ENCODE measurements at places on chromosomes 3 and 15.

DNA sequence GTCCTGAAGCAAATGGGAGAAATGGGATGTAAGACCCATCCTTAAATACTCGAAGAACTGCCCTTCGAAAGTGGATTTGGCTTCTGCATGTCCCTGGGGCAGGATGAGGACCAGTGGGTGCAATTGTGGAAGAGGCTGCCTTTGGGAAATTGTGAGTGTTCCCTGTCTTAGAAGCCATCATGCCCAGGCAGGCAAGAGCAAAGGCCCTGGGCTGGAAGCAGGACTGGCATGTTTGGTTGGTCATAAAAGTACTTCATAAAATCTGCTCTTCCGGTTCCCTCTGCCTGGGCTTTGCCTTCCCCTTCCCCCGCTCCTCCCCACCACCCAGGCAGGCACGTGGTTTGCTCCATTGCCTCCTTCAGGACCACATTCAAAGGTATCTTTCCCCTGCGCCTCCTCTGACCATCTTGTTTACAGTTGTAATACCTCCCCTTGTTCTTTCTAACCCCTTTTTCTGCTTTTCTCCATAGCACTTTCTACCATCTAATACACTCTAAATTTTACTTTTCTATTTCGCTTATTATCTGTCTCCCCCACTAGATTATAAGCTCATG is 8.3 kb downstream of the MINAR1 start:
- DNase-seq: no peak

- no peak for DNase-seq
Observed at GRCh38 chr15:66620341-66620740, 54.5 kb upstream of the LCTL start.

GRCh38 chr15:36053746-36054145 is 507.8 kb upstream of the DPH6 start:
- DNase-seq: no peak

DNA sequence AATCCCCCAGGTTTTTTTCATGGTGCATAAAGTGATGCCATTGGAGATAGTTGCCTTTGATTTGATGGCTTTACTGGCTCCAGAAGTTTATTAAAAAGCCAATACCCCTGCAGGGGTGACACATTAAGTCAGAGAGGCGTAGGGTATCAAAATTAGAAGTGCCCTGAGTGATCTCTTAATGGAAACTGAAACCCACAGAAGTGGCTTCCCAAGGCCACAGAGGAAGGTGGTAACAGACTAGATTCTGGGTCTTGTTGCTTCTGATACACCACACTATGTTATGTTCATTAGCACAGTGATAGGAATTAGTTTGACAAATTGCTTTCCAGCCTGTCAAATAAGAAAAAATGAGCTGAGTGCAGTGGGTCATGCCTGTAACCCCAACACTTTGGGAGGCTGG is 112.3 kb downstream of the IQCH start:
- DNase-seq: no peak

GRCh38 chr3:193943200-193943599 is 192.7 kb upstream of the HES1 start:
- no peak for DNase-seq

- DNase-seq: no peak
Observed at GRCh38 chr3:108486338-108486737, 24.1 kb downstream of the MYH15 start.

GRCh38 chr3:122668930-122669730 is 11.5 kb upstream of the PARP14 start:
- DNase-seq: peak; percentile 31

DNA sequence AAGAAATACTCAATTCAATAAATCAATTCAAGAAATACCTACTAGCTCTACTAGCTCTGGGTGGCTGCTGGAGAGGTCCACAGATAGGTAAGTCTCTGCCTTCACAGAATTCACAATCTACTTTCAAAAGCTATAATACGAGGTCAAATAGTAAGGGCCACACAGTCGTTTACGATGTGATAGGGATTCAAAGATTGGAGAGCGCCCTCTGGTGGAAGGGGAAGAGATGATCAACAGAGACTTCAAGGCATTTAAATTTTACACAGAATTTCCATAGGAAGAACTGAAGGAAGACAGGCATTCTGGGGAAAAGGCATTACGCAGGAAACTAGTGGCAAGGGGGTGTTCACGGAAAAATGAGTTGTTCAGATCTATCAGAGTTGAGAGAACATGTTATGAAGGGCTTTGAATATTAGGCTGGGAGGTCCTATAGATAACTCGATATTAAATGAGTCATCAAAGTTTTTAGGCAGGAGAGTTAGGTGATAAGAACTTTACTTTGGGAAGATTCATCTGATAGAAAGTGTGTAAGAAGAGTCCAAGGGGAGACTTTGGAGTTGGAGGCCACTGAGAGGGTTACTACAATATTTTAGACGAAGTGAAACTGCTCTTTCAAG is 128.8 kb downstream of the FRMD5 start:
- no peak for DNase-seq

DNA sequence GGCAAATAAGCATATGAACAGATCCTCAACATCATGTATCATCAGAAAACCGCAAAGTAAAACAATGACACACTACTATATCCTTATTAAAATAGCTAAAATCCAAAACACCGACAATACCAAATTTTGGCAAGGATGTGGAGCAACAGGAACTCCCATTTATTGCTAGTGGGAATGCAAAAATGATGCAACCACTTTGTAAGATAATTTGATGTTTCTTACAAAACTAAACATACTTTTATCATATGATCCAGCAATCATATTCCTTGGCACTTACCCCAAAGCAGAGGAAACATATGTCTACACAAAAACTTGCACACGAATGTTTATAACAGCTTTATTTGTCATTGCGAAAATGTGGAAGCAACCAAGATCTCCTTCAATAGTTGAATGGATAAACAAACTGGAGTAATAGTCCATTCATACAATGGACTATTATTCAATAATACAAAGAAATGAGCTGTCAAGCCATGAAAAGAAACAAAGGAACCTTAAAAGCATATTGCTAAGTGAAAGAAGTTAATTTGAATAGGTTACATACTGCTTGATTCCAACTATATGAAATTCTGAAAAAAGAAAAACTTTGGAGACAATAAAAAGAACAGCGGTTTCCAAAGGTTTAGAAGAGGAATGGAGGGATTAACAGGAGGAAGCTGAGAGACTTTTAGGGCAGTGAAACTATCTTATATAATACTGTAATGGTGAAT is 172.0 kb downstream of the VPS13C start:
- no peak for DNase-seq

- no peak for DNase-seq
Observed at GRCh38 chr15:75648156-75649000, 666 bp downstream of the SNX33 start.

DNA sequence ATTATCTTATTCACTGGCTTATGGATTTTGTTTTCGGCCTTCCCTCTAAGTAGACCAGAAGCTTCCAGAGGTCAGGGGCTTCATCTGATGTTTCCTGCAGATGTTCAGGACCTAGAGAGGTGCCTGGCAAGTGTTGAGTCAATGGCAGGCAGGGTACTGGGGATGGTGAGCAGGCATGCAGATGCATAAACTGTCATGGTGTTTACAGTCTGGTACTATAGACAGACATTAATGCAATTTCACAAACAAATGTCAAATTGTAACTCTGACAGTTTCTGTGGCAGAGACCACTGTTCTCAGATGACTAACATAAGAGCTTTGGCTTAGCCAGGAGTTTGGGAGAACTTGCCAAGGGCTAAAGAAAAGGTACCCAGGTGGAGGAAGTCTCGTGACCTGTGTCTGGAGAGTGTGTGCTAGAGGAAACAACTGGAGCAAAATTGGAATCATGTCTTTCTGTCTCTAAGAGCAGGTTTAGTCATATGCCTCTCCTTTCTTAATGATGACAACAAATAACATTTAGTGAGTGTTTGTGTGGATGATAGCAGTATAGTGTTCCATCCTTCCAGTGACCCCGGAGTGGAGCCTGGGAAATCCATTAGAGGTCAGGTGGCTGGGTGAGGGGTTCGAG is 53.7 kb upstream of the TRAK1 start:
- DNase-seq: no peak

- no peak for DNase-seq
Observed at GRCh38 chr15:30791239-30792175, 112.2 kb upstream of the FAN1 start.

- no peak for DNase-seq
Observed at GRCh38 chr3:51794206-51794605, 15.2 kb upstream of the IQCF6 start.

- DNase-seq: peak; percentile 46
Observed at GRCh38 chr15:73926219-73927002, at the start of gene LOXL1. TSS of gene LOXL1 (plus strand) at chr15:73926462. CDS start at chr15:73926784, 322 bp downstream.

DNA sequence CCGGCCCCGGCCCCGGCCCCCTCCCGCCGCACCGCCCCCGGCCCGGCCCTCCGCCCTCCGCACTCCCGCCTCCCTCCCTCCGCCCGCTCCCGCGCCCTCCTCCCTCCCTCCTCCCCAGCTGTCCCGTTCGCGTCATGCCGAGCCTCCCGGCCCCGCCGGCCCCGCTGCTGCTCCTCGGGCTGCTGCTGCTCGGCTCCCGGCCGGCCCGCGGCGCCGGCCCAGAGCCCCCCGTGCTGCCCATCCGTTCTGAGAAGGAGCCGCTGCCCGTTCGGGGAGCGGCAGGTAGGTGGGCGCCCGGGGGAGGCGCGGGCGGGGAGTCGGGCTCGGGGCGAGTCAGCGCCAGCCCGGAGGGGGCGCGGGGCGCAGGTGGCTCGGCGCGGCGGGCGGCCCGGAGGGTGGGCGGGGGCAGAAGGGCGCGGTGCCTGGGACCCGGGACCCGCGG is 352 bp downstream of the CHRD start:
- DNase-seq: no peak

DNA sequence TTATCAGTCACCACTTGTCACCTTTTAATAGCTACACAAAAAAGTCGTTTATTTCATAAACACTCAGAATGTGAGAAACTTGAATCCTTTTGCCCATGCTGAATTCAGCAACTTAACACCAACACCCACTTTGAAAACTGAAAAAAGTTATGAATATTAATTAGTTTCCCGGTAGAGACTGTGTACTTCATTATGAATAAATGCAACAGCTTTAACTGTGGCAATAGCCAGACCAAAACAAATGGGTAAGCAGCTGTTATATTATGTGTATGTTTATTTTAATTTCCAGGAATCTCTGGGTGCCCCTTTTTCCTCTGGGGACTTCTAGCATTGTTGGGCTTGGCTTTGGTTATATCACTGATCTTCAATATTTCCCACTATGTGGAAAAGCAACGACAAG is 7.8 kb downstream of the TRAT1 start:
- no peak for DNase-seq

GRCh38 chr15:40163657-40164416 is 3.0 kb downstream of the BUB1B start:
- no peak for DNase-seq

DNA sequence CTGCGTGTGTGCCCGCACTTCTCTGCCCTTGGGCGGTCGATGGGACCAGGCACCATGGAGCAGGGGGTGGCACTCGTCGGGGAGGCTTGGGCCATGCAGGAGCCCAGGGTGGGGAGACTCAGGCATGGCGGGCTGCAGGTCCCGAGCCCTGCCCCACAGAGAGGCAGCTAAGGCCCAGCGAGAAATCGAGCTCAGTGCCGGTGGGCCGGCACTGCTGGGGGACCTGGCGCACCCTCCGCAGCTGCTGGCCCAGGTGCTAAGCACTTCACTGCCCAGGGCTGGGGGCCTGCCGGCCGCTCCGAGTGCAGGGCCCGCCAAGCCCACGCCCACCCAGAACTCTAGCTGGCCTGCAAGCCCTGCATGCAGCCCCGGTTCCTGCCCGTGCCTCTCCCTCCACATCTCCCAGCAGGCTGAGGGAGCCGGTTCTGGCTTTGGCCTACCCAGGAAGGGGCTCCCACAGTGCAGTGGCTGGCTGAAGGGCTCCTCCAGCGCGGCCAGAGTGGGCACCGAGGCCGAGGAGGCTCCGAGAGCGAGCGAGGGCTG is 553 bp upstream of the RTP4 start:
- DNase-seq: no peak

All from AG04449 (cell line).